ENCODE measurements at places on chromosomes 2 and 18.

GRCh38 chr2:43414586-43415135, 181.2 kb downstream of the THADA start:
- DNase-seq: no peak

DNA sequence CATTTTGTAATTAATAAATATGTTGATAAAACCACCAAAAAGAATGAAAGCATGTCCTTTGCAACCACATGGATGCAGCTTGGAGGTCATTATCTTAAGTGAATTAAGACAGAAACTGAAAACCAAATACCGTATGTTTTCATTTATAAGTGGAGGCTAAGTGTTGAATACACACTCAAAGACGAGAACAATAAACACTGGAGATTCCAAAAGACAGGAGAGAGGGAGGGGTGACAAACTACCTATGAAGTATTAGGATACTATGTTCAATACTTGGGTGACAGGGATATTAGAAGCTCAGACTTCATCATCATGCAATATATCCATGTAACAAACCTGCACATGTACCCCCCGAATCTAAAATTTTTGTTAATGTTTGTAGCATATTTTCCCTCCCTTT, 7.0 kb downstream of the ERLEC1 start:
- peak; percentile 1 for DNase-seq

- no peak for DNase-seq
Measured at GRCh38 chr2:198383392-198383791, 579.0 kb downstream of the PLCL1 start.

DNA sequence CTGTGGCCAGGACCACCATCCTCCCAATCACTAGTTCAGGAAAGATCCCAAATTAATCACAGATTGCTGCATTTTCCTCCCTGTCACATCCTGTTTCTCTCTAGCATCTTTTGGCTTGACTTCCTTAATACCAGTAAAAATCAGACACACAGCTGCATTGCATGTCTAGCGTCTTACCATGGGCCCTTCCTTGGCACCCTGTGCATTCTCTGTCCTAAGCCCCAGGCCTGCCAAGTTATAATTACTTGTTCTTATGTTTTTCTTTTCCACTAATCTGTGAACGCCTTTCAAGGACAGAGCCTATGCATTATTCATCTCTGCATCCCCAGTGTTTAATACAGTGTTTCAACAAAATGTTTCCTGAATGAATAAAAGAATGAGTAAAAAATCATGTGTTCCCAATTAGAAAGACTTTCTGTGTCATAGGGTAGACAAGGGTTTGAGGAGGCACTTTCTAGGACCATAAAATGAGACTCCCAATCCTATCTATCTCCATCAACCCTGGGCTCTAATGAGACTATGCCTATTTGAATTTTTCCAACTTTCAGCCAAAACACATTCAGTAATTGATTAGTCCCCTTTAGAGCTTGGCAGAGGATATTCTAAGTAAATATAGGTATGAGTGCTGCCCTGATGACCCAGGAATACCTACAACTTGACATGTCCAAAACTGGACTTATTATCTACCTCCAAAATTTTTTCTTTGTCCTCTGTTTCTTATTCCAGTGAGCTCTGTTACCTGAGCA, 10.3 kb upstream of the NT5C1B start:
- DNase-seq: no peak

- no peak for DNase-seq
Measured at GRCh38 chr2:64605026-64605471, 48.7 kb downstream of the SERTAD2 start.

DNA sequence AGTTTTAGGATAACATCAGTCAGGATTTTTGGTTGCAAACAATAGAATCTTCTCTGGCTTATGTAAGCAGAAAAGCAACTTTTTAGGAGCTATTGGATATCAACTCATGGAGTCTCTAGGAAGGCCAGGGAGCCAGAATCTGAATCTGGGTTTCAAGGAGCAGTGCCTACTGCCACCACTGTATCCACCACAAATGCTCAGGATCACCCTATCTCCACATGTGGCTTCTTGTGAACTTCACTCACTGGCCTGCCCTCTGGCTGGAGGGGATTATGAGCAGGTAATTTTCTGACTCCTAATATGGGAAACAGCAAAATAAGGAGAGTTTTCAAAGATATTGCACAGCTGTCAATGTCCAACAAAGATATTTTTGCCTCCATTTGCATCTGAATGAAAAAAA, 142.9 kb downstream of the PKP4 start:
- DNase-seq: no peak

DNA sequence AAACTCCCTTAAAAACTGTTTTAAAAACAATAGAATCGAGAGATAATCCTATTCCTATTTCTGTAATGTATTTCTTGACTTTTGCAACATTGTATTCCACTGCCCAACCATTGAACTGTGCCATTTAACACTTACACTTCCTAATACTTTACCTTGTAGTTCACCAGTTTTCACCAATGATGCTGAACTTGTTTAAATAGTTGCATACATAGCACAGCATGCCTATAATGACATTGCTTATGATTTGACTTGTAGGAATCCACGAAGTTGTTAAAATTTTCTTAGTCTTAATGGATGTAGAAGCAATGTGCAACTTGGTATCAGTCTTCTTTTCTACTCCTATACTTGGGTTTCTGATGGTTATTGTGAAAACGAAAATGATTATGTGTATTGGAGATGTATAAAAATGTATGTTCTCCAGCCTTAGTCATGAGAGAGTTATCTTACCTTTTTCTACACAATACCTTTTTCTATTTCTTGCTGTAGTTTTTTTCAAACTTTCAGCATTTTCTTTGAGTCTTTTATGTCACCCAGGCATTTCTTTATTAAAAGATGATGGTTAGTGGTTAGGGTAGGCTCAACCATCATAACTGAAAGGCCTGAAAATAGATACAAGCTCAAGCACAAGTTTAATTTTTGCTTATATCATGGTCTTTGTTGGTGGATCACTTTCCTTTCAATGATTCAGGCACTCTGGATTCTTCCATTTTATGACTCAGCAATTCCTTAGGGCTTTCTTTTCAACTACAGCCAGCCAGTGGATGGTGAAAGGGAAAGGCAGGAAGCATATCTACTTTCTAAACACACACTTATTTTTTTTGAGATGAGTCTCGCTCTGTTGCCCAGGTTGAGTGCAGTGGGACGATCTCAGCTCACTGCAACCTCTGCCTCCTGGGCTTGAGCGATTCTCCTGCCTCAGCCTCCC, 9.4 kb downstream of the GPD2 start:
- no peak for DNase-seq

DNA sequence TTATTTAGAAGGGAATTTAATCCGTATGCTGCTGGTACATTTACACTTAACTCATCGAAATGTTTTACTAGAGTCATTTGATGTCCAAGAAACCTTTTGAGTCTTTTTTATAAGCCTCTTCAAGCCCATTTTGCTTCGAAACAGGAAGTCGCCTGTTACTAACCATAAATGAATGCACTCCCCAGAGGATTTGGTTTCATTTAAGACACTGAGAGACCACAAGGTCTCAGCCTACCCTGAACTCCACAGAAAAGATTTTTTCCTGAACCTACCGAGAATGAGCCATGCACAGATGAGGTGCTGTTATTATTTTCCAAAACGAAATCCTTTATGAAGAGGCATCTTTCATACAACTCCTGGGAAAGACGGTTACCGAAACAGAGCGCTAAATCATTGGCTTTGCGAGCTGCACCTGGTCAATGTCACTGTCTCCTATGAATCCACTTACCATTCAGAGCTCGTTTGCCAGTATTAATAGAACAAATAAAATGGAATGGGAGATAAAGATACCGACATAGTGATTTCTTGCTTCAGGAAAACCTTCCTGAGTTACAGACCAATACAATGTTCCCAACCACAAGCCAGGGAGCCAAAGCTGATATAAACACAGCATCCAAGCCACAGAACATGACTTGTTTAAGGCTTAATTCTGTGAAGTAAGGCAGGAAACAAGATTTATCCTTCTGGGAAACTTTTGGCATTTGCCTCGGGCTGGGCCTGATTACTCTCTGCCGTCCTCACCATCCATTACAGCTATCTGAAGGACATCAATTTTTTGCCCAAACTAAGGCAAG, 382.1 kb downstream of the OSR1 start:
- DNase-seq: no peak
